ENCODE measurements at places on chromosomes 6 and 20. TPM values are rescaled to one million over a fixed set of nuclear protein-coding genes. Genes with fewer than 3 reads are reported as not detected.
A peak's percentile ranks its signal among the peaks of the same experiment; 100 is the strongest.

- DNase-seq = no peak
These were observed 194.9 kb downstream of the KIF6 start for GRCh38 chr6:39530201-39530759.

DNA sequence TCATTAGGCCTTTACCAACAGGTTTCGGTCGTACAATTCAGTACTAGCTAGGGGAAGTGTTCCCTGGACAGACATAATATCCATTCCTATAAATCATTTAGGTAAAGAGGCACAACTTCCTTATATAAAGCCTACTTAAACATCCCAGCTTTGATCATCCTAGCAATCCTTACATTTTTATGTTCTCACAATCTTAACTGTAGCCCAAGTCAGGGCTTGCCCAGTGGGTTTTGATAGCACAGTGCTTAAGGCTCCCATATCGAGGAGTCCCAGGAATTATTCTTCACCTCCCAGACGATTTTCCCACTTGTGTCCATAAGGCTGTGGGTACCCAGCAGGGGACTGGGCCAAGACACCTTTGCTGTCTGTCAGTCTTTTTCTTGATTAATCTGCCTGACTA is 63.2 kb downstream of the E2F3 start:
- no peak for DNase-seq

- DNase-seq = no peak
These were observed 1.3 kb downstream of the COL19A1 start for GRCh38 chr6:69867639-69867976.

- no peak for DNase-seq
These were observed 16.0 kb downstream of the UQCC2 start for GRCh38 chr6:33695451-33695887.

DNA sequence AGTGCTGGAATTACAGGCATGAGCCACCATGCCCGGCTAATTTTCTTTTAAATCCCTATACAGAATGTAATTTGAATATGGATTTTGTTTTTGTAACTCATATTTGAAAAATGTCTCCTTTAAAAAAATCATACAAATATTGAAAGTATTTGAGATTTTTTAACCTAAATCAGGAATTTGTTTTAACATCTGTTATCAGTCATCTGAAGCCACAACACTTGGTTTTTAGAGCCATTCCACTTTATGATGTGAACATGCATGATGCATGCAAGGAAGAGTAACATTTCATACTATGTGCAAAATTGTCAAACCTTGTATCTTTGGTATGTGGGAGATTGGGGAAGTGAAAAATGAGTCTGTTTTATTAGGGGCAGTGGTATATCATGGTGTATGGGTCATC is 124.5 kb upstream of the AHI1 start:
- DNase-seq = no peak

DNA sequence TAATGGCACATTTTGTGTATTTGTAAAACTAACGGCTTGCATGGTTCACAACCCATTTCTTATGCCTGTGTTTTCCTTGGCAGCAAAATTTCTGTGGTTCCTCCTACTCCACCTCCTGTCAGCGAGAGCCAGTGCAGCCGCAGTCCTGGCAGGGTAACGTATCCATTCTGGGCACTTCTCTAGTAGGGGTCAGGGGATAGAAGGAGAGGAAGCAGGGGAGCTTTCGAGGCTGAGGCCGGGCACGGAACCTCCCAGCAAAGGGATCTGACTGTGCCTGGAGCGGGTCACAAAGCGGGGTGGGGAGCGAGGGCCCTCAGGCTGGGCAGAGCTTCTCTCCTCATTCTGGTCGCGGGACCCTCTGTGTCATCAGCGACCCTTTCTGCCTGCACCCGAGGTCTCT is 58.4 kb downstream of the SYTL3 start:
- no peak for DNase-seq

DNA sequence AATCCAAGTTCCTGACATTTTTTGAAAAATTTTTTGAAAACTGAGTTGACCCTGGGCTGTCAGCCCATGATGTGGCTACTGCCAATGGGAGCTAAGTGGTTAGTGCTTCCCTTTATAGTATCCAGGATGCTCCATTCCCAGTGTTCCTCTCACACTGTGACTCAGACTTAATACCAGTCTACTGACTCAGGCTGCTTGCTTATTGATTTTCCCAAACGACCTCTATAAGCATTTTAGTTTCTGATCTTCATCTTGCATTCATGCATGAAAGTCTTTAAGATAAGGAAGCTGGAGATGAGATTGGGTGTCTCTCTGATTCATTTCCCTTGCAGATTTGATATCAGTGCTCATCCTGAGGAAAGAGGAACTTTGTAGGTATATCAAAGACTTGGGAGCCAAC is 560.0 kb downstream of the TBC1D32 start:
- DNase-seq = no peak

FAM209B gene
- total RNA-seq = 0.64 TPM

- DNase-seq = no peak
These were observed 6.8 kb downstream of the FOXF2 start for GRCh38 chr6:1395941-1396908.

GFRA4 gene
- not detected for total RNA-seq

LY6G5C gene
- total RNA-seq = 1.4 TPM

- peak; percentile 59 for DNase-seq
These were observed 14.7 kb downstream of the KLHL32 start for GRCh38 chr6:96939007-96939805.

TMEM217 gene
- total RNA-seq = 0.81 TPM

- DNase-seq = no peak
These were observed 683.6 kb downstream of the KIF16B start for GRCh38 chr20:15889514-15890256.

DNA sequence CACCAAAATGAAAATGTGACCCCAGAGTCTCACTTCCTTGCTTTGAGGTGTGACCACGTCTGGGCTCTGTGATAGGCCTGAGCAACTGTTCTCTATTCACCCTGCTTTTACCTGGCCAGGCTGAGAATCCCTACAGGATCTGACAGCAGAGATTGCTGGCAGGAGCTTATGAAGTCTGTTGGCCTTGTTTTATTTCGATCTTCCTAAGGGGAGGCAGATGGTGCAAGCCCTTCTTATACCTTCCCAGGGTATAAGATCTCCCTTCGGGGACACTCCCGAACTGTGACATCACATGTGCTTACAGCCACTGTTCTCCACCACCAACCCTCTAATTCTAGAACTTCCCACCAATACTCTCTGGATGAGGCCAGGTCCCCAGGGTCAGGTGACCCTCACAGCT is 26.8 kb downstream of the MYT1 start:
- DNase-seq = no peak

GRCh38 chr6:77466055-77466450 is 2.8 kb upstream of the HTR1B start:
- DNase-seq = peak; percentile 59

ADGB gene
- total RNA-seq = not detected

- DNase-seq = no peak
These were observed 80.6 kb downstream of the KCNQ5 start for GRCh38 chr6:72702421-72702820.

GRCh38 chr6:162260027-162260426 is 467.5 kb downstream of the PRKN start:
- peak; percentile 5 for DNase-seq

All from activated naive CD4-positive, alpha-beta T cell treated with anti-CD3 and anti-CD28 coated beads for 36 hours (primary cell).